ENCODE measurements at places on chromosomes 12 and 14. TPM values are rescaled to one million over a fixed set of nuclear protein-coding genes. Genes with fewer than 3 reads are reported as not detected.

The FBXW8 gene
- total RNA-seq = 15.6 TPM

The ACTN1 gene
- 197 TPM for total RNA-seq

- DNase-seq = no peak
These were observed 121.9 kb downstream of the DNAI7 start for GRCh38 chr12:25072906-25073650.

The KRT77 gene
- not detected for total RNA-seq

DNA sequence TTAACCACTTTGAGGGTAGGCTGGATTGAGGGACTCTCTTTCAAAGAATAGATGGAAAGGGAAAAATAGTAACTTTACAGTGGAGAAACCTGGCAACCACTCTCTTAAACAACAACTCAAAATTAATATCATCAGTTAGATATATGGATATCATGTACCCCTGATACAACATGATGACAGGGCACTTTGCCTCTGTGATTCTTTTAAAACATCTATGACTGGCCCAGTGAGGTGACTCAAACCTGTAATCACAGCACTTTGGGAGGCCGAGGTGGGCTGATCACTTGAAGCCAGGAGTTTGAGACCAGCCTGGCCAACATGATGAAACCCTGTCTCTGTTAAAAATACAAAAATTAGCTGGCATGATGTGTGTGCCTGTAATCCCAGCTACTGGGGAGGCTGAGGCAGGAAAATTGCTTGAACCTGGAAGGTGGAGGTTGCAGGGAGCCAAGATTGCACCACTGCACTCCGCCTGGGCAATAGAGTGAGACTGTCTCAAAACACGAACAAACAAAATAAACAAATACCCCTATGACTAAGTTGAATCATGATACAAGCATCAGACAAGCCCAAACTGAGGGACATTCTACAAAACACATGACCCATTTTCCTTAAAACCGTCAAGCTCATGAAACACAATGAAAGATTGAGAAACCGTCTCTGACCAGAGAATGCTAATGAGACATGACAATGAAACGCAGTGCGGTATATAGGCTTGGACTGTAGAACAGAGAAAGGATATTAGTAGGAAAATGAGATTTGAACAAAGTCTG, 26.4 kb upstream of the SLC7A8 start:
- DNase-seq = no peak

DNA sequence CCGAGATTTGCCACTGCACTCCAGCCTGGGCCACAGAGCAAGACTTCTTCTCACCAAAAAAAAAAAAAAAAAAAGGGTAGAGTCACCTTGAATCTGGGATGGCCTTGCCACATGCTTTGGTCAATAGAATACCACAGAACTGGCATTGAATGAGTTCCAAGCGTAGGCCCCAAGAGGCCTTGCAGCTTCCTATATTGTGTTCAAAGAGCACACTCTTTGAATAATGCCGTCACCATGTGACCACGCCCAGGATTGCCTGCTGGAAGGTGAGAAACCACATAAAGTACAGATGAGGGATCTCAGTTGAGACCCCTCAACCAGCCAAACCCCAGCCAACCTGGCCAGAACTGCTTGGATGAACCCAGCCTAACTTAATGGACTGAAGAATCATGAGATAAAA, 239.2 kb upstream of the AMIGO2 start:
- DNase-seq = no peak

The ACOT2 gene
- 11.0 TPM for total RNA-seq

DNA sequence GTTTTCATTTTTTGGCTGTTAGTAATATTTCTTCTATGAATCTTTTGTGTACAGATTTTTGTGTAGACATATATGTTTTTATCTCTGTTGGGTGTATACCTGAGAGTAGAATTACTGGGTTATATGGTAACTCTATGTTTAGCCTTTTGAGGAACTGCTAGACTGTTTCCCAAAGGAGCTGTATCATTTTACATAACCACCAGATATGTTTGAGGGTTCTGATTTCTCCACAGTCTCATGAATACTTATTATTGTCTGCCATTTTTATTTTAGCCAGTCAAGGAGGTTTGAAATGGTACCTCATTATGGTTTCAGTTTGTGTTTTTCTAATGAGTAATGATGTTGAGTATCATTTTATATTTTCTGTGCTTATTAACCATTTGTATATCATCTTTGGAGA, 1.9 kb downstream of the PCNX4 start:
- no peak for DNase-seq

GRCh38 chr12:115297445-115297844, 613.5 kb upstream of the TBX3 start:
- DNase-seq = no peak

GRCh38 chr14:87131879-87132278, 861.1 kb downstream of the GALC start:
- DNase-seq = no peak

The SYT1 gene
- 34.7 TPM for total RNA-seq

GRCh38 chr14:84128050-84128449, 1401.9 kb upstream of the FLRT2 start:
- DNase-seq = no peak

DNA sequence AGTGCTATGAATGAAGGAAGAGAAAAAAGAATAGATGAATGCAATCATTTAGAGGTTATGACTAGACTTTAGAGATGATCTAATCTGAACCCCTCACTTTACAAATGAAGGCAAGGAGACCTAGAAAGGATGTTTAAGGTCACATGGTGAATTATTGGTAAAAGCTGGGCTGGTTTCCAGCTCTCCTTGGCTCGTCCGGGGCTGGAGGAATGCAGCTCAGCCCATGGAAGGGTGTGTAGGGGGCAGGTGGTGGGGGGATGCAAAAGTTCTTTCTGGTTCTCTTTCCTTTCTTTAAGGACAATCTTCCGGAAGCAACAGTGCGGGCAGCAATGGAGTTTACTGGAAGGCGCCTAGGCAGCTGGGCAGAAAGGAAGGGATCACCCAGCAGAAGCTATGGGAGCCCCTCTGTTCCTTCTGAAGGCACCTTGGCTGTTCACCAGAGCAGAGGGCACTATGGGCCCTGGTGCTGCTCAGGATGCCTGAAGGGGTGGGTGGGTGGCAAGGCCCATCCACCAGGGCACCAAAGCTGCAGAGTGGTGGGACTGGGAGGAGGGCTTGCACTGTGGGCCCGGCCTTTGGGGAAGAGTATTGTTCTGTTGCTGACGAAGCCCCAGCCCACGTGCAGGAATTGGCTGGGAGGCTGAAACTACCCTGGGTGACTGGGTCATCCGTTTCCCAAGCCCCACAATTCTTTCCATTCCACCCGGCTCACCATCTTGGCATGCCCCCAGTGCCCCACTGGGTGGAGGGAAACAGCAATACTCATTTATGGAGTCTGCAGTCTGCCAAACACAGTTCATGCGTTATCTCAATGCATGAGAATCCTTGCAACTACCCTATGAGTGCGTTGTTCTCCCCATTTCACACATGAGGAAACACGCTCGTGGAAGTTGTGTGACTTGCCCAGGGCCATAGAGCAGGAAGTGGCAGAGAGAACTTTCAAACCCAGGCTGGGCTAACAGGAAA, 78.2 kb downstream of the IRF2BPL start:
- DNase-seq = no peak

The DNAI7 gene
- total RNA-seq = not detected

The UTP20 gene
- total RNA-seq = 24.5 TPM

GRCh38 chr12:6827982-6828780, at the start of gene P3H3:
P3H3 (plus strand) TSS chr12:6828407; CDS start chr12:6828441, 34 bp downstream.
- peak; percentile 53 for DNase-seq

The FAM90A1 gene
- total RNA-seq = 0.39 TPM
